Smooth muscle cell of the pulmonary artery (primary cell): ENCODE measurements at places on chromosomes 13 and 19. TPM values are rescaled to one million over a fixed set of nuclear protein-coding genes. Genes with fewer than 3 reads are reported as not detected.

The NEK3 gene
- 4.7 and 5.1 TPM in 2 replicates for total RNA-seq

The LRP3 gene
- 45.4 and 49.3 TPM in 2 replicates for total RNA-seq

The NRTN gene
- total RNA-seq: 0.07 TPM in 1 of 2 replicates, not detected in the other

The AMER2 gene
- total RNA-seq: not detected in 2 replicates

The CRX gene
- total RNA-seq: not detected in 2 replicates

The LRRC63 gene
- 0.20 TPM in 1 of 2 replicates, not detected in the other for total RNA-seq
